Neural crest cell (in vitro differentiated cells): ENCODE measurements at places on chromosomes 1 and 21. TPM values are rescaled to one million over a fixed set of nuclear protein-coding genes. Genes with fewer than 3 reads are reported as not detected.
A peak's percentile ranks its signal among the peaks of the same experiment; 100 is the strongest.

CFHR4 gene
- not detected in 2 replicates for total RNA-seq

EDN2 gene
- not detected in 2 replicates for total RNA-seq

FAM167B gene
- total RNA-seq, result 0.66 and 1.5 TPM in 2 replicates

PRDM16 gene
- 11.7 and 13.2 TPM in 2 replicates for total RNA-seq

CLEC20A gene
- not detected in 2 replicates for total RNA-seq

RGS4 gene
- 0.75 and 0.84 TPM in 2 replicates for total RNA-seq

RNF186 gene
- not detected in 2 replicates for total RNA-seq

HTR1D gene
- not detected in 2 replicates for total RNA-seq

CA6 gene
- not detected in 2 replicates for total RNA-seq

PLEKHA6 gene
- total RNA-seq, result 4.0 and 4.5 TPM in 2 replicates

RNF207 gene
- total RNA-seq, result 3.8 and 4.9 TPM in 2 replicates

STYXL2 gene
- 0.07 and 0.11 TPM in 2 replicates for total RNA-seq

DNA sequence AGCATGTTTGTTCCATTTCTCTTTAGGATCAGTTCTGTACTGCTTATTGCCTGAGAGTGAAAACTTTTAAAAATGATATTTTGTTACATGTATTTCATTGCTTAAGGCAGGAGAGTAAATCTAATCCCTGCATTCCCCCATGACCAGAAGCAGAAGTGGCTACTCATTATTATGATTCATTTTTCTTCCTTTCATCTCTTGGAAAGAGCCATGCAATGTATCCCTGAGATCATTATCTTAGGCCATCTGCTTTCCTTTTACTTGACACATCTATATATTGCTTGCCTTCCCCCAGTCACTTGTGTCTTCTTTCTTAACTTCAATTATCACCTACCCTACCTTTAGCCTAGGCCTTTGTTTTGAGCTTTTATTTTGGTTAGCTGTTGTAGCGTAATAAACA, 430.4 kb upstream of the CHRM3 start:
- H3K36me3 ChIP-seq, result no peaks in the 10 kb centered on the region
- no peak overlapping the region for H3K27ac ChIP-seq
- no peak for DNase-seq
- no peaks in the 10 kb centered on the region for H3K27me3 ChIP-seq

GRCh38 chr1:33335020-33335419, 14.1 kb upstream of the A3GALT2 start:
- H3K27ac ChIP-seq, result peak overlapping the region; percentile 96
- H3K4me3 ChIP-seq, result peak overlapping the region; percentile 20
- H3K27me3 ChIP-seq, result no peaks in the 10 kb centered on the region
- H3K36me3 ChIP-seq, result peaks cover 14% of the 10 kb centered on the region
- H3K4me1 ChIP-seq, result peaks cover 68% of the 10 kb centered on the region
- DNase-seq, result no peak

- no peaks in the 10 kb centered on the region for H3K36me3 ChIP-seq
- H3K27ac ChIP-seq, result no peak overlapping the region
- no peak for DNase-seq
- no peaks in the 10 kb centered on the region for H3K4me1 ChIP-seq
- H3K27me3 ChIP-seq, result peaks cover 24% of the 10 kb centered on the region
- H3K4me3 ChIP-seq, result no peak overlapping the region
Measured at GRCh38 chr1:20458717-20459116, 27.3 kb downstream of the CAMK2N1 start.

GRCh38 chr1:6646499-6647148, 22.0 kb downstream of the THAP3 start:
- no peak overlapping the region for H3K4me3 ChIP-seq
- no peak overlapping the region for H3K27ac ChIP-seq
- H3K27me3 ChIP-seq, result no peaks in the 10 kb centered on the region

GRCh38 chr1:234473118-234473517, 5.9 kb downstream of the TARBP1 start:
- no peak for DNase-seq
- H3K27ac ChIP-seq, result no peak overlapping the region
- peaks cover 28% of the 10 kb centered on the region for H3K4me1 ChIP-seq
- H3K27me3 ChIP-seq, result no peaks in the 10 kb centered on the region

GRCh38 chr1:241276391-241276790, 80.6 kb downstream of the RGS7 start:
- no peak overlapping the region for H3K27ac ChIP-seq
- H3K36me3 ChIP-seq, result no peaks in the 10 kb centered on the region
- H3K27me3 ChIP-seq, result no peaks in the 10 kb centered on the region
- no peaks in the 10 kb centered on the region for H3K4me1 ChIP-seq

- H3K27me3 ChIP-seq, result no peaks in the 10 kb centered on the region
- no peak for DNase-seq
- peaks cover 23% of the 10 kb centered on the region for H3K4me1 ChIP-seq
- no peak overlapping the region for H3K4me3 ChIP-seq
- H3K36me3 ChIP-seq, result no peaks in the 10 kb centered on the region
- peak overlapping the region; percentile 88 for H3K27ac ChIP-seq
Measured at GRCh38 chr1:162335126-162335525, 41.5 kb downstream of the SPATA46 start.

DNA sequence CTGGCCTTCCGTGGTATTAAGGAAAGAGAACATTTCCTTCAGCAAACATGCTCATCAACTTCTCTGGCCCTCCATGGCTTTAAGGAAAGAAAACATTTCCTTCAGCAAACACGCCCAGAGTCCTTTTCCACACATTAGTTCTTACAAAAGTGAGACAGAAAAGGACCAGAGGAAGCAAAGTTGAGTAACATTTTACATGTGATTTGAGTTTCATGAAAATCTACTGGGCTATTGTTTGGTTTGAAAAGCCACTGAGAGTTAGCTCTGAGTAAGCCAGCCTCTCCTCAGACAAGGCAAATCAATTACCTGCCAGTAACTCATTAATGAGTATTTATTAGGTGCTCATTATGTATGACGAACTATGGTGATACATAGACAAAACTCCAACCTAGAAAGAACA, 78.0 kb downstream of the NID1 start:
- H3K36me3 ChIP-seq, result peaks cover 51% of the 10 kb centered on the region
- no peak overlapping the region for H3K27ac ChIP-seq

DNA sequence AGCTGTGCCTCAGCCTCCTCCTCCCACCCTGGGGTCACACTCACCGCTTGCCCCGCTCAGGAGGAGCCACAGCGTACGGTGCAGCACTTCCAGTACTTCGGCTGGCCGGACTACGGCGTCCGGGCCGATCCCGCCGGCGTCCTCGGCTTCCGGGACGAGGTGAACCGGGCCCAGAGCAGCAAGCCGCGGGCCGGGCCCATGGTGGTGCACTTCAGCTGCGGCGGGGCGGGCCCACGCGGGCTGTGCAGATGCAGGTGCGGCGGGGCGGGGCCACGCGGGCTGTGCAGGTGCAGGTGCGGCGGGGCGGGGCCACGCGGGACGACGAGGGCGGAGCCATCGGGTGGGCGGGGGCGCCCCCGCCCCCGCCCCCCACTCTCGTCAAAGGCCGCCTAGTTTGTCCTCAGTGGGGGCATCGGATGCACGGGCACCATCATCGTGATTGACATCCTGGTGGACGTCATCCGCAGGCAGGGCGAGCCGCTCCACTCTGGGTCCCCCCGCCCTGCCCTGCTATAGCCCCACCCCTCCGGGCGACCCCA, 5.5 kb downstream of the RNF223 start:
- H3K4me1 ChIP-seq, result peaks cover 6% of the 10 kb centered on the region
- no peak overlapping the region for H3K27ac ChIP-seq
- no peak overlapping the region for H3K4me3 ChIP-seq
- no peak for DNase-seq
- no peaks in the 10 kb centered on the region for H3K36me3 ChIP-seq

GRCh38 chr1:55385402-55386018, 170.3 kb upstream of the USP24 start:
- no peaks in the 10 kb centered on the region for H3K27me3 ChIP-seq
- H3K4me1 ChIP-seq, result no peaks in the 10 kb centered on the region
- H3K36me3 ChIP-seq, result peaks cover 5% of the 10 kb centered on the region

DNA sequence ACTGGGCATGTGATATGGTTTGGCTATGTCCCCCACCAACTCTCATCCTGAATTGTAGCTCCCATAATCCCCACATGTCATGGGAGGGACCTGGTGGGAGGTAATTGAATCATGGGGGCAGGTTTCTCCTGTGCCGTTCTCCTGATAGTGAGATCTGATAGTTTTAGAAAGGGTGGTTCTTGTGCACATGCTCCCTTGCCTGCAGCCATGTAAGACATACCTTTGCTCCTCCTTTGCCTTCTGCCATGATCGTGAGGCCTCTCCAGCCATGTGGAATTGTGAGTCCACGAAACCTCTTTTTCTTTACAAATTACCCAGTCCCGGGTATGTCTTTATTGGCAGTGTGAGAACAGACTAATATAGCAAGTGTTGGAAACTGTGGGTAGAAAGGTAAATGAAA, 99.5 kb upstream of the HMCN1 start:
- no peak overlapping the region for H3K4me3 ChIP-seq
- no peak overlapping the region for H3K27ac ChIP-seq
- no peaks in the 10 kb centered on the region for H3K27me3 ChIP-seq
- no peaks in the 10 kb centered on the region for H3K4me1 ChIP-seq
- peaks cover 12% of the 10 kb centered on the region for H3K36me3 ChIP-seq

DNA sequence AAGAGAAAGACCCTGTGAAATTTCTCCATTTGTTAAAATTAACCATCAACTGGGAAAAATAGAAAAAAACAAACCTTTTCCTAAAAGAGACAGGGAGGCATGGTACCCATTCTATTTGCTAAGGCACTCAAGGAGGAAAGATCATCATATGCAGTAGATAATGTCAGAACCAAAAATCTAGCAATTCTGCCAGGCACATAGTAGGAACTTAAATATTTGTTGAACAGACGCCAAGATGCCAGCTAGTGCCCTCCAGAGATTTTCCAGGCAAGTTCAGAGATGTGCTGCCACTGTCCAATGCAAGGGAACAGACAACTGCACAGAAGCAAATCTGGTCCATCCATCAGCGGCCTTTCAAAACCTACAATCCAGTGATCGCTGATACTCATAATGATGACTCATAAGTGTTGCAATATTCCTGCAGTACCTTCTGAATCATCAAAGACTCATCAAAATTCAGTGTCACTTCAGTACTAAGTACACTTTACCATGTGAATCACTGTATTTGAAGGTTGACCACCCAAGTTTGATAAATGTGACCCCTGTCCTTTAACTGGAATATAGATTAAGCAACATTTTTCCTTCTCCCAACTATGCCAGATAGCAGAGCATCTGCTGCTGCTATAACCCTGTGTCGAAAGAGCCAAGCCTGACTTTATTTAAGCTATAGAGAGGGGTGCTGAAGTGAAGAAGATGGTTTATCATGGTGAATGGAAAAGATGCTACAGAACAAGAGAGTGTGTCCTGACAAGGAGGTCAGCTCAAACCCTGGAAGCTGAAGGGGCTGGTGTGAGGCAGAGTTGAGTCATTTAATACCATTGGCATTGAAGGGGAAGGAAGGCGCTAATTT, 99.1 kb downstream of the MT1HL1 start:
- H3K4me3 ChIP-seq, result no peak overlapping the region
- DNase-seq, result no peak
- no peaks in the 10 kb centered on the region for H3K4me1 ChIP-seq
- H3K27ac ChIP-seq, result no peak overlapping the region

- no peak for DNase-seq
- H3K27ac ChIP-seq, result no peak overlapping the region
- H3K27me3 ChIP-seq, result peaks cover 5% of the 10 kb centered on the region
- no peak overlapping the region for H3K4me3 ChIP-seq
Measured at GRCh38 chr1:2999571-2999970, 21.7 kb upstream of the ACTRT2 start.

- no peaks in the 10 kb centered on the region for H3K27me3 ChIP-seq
- H3K4me1 ChIP-seq, result no peaks in the 10 kb centered on the region
- no peaks in the 10 kb centered on the region for H3K36me3 ChIP-seq
- no peak overlapping the region for H3K4me3 ChIP-seq
- DNase-seq, result no peak
- no peak overlapping the region for H3K27ac ChIP-seq
Measured at GRCh38 chr1:78102082-78102481, 56.3 kb downstream of the GIPC2 start.

DNA sequence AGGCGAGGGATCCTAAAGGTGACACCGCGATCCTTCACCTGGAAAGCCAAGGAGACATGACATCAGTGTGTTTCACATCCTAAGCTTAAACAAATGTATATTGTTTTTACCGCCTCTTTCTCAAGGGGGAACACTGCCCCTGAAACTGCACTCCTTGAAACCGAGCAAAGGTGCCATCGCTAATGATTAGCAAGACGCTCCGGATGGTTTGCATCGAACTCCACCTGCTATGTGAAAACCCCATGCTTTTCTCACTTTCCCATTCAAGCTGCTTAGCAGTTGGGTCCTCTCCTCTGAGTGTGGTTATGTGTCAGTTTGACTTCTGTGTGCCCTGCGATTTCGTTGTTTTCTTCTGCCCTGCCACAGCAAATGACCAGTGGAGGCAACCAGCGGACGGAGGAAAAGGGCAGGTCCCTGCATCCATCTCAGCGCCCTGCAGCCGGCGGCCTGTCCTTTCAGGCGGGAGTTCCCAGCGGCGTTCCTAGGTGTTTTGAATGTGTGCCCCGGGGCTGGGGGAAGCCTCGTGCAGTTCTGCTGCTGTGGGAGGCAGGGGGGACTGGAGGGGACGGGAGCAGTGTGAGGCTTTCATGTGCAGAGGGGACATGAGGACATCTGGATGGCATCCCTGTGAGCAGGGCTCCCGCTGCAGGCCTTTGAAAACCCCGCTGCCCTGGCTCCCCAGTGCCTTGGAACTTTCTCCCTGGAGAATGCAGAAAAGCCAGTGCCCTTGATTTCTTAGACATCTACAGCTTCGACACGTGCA, 16.1 kb downstream of the ZBTB18 start:
- H3K4me3 ChIP-seq, result no peak overlapping the region
- peaks cover 2% of the 10 kb centered on the region for H3K27me3 ChIP-seq
- H3K36me3 ChIP-seq, result no peaks in the 10 kb centered on the region
- no peak for DNase-seq
- no peak overlapping the region for H3K27ac ChIP-seq

DNA sequence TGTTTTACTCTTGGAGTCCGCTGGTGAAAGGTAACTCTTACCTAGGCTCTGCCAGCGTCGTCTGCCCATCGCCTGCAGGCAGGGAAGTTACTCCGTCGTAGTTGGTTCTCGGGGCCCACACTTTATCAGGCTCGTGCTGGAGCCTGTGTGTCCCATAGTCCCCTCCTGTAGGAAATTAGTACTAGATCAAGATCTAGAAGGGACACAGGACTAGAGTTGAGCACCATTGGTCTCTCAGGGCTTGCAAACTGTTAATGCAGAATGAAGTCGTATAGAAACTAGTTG, 940 bp downstream of the SRRM1 start:
- peak overlapping the region; percentile 90 for H3K27ac ChIP-seq
- H3K27me3 ChIP-seq, result no peaks in the 10 kb centered on the region
- no peak for DNase-seq
- H3K4me3 ChIP-seq, result peak overlapping the region; percentile 99
- peaks cover 4% of the 10 kb centered on the region for H3K36me3 ChIP-seq
- peaks cover 31% of the 10 kb centered on the region for H3K4me1 ChIP-seq

- no peak for DNase-seq
- no peak overlapping the region for H3K4me3 ChIP-seq
- H3K27me3 ChIP-seq, result peaks cover 3% of the 10 kb centered on the region
- no peaks in the 10 kb centered on the region for H3K36me3 ChIP-seq
Measured at GRCh38 chr1:181356505-181357340, 126.6 kb upstream of the CACNA1E start.

GRCh38 chr1:208737161-208737560, 493.0 kb upstream of the PLXNA2 start:
- peaks cover 2% of the 10 kb centered on the region for H3K36me3 ChIP-seq
- H3K4me3 ChIP-seq, result no peak overlapping the region
- DNase-seq, result no peak
- peaks cover 4% of the 10 kb centered on the region for H3K27me3 ChIP-seq
